ENCODE measurements at places on chromosomes 5 and 9. TPM values are rescaled to one million over a fixed set of nuclear protein-coding genes. Genes with fewer than 3 reads are reported as not detected.

PLAC8L1 gene
- 0.31 TPM for total RNA-seq

DNA sequence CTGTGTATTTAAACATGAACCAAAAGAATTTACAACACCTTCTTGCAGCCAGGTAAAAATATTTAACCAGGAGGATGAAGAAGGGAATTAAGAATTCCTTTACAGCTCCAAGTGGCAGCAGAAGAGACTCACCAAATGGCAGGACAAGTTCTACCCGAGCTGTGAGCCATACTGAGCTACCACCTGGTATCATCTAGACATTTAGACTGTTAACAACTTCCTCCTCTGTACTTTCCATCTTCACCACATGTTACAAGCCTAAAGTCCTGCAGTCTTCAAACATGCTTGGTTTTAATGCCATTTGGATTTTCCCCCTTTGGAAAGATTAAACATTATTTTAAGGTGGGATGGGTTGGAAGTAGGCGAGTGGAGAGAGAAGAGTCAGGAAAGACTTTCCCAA lies 190.2 kb downstream of the TRPM6 start:
- no peak for DNase-seq

GRCh38 chr5:57859626-57860025 lies 377.0 kb upstream of the ACTBL2 start:
- no peak for DNase-seq

DNA sequence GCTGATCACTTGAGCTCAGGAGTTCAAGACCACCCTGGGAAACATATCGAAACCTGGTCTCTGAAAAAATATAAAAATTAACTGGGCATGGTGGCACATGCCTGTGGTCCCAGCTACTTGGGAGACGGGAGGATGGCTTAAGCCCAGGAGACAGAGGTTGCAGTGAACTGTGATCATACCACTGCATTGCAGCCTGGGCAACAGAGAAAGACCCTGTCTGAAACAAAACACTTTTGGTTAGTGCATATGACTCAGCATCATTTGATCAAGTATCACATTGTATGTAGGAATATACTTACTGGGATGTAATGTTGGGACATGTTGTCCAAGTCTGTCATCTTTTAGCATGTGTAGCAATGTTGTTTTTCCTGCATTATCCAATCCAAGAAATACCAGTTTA lies 12.0 kb downstream of the SAR1B start:
- DNase-seq, result no peak

DNA sequence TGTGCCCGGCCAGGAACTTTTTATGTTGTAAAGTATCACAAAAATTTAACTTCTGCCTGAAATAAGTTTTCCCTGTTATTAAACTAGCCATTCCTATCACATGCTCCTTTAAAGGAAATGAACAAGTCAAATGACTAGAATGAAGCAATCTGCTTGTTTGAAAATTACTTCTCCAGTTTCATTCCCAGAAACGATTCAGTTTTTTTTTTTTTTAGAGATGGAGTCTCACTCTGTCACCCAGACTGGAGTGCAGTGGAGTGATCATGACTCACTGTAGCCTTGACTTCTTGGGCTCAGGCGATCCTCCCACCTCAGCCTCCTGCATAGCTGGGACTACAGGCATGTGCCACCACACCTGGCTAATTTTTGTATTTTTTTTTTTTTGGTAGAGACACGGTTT lies 13.3 kb upstream of the GNG10 start:
- no peak for DNase-seq

DNA sequence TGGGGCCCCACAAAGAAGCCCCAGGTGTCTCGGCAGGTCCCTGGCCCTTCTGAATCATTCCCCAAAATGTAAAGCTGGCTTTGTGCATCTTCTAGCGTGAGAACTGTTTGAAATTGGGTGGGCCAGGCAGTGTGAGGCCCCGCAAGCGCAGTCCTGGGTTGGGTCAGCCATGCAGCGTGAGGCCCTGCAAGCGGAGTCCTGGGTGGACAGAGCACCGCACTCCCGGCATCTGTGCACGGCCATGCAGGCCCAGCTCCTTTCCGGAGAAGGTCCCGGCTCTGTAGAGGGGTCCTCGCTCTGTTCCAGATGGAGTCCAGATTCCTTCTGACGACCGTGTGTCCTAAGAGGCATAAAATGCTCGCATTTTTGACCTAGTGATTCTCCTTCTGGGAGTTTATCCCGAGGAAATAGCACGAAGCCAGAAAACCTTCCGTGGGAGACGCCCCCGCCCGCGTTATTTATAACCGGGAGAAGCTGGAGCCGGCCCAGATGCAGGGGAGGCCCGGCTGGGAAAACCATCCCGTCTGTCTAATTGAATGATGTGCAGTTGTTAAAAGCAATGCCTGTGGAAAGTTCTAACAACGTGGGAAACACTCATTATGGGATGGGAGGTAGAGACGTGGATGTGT lies 19.4 kb upstream of the NOTCH1 start:
- DNase-seq, result no peak

GRCh38 chr9:117081641-117082317 lies 333.1 kb downstream of the ASTN2 start:
- no peak for DNase-seq

DNA sequence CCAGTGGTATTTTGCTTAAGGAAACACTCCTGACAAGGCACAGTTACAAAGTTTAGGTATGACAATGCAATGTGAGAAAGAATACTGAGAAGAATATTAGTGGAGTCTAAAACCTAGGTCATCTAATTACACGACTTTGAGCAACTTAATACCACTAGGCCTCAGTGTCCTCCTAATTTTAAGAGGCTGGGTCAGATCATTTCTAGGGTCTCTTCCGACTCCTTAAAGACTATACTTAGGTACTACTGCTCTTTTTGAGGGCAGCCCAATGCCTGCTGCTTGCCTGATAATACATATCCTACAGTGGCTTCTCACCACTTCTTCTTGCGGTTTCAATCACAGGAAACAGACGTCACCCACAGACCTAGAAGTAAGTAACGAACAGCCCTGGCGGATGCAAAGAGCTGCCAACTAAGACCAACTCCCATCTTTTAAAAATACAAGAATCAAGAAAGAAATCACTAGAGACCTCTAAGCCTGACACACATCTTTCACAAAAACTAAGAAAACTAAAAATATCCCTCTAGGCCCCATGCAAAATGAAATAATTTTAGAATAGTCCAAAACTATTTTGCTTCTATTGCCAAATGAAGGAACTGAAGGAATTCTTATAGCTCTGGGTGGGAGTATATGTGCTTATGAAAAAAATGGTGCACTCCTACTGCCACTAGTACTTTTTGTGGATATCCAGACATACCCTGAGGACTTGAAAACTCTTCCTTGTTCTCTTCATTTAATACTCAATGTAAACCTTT lies 13.1 kb downstream of the DIAPH1 start:
- no peak for DNase-seq

DNA sequence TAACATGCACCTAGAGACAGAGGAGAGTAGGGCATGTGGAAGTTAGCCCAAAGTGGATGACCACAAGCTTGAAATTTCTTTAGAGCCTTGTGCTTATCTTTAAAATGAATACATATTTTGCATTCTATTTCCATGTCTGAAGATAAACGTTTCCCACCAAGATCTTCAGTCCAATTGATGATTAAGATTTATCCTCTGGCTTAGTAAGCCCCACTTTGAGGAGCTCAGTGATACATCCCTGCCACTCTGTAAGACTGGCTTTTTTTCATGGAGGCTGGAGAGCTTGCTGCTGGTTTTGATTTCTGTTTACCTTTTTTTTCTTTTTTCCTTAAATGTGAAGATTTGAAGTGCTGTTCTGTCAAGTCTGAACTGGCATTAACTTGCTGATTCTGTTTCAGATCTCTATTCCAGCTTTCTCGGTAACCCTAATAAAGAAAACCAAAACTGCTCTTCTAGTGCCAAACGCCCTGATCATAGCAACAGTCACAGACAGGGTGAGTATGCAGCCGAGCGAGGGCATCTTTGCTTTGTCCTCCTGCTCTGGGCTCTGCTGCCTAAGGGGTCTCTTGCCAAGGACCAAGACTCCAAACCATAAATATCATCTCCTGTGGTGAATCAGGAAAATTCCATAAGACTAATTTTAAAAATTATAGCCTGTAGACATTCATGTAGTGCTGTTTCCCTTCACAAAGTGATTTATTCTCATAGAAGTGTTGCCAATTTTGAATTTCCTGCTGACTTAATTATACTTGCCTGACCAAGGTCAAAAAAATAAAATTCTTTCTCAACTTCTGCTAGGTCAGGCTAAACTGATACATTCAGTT lies 54.3 kb downstream of the GRAMD2B start:
- DNase-seq, result no peak

PCAT7 gene
- 0.23 TPM for total RNA-seq

BAAT gene
- 1.7 TPM for total RNA-seq

- DNase-seq, result no peak
Observed at GRCh38 chr5:179318221-179318955, 26.9 kb downstream of the ADAMTS2 start.

PCDHB4 gene
- 4.0 TPM for total RNA-seq

DNA sequence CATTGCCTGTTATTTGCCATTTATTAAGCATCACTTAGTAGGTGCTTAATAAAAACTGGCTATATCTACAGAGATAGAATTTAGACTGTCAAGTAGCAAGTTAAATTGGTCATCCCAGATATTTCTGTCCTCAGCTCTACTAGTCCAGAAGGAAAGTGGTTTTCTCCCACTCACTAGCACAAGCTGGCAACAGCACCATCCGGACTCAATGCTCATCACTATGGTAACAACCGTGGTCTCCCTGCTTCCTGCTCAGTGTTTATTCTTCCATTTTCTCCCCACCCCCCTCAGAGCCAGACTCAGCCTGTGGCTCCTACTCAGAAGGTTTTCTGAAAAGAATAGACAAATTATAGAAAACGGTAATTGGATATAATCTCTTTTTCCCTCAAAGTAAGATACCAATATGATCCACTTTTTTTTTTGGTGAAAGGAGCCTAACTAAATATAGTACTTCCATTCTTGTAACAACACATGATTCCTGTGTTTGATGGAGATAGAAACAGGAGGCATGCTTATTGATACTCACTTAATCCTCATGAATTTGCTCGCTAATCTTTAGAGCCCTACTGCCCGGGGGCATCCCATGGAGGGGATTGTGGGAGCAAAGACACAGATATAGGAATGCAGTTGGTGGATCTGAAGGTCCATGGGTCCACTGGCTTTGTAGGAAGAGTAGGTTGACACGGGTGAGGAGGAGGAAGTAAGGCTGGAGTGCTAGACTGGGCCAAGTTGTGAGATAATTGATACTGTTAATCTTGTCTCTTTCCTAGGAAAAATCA lies 191.4 kb downstream of the MAN2A1 start:
- no peak for DNase-seq

- no peak for DNase-seq
Observed at GRCh38 chr9:124662561-124662960, 108.5 kb downstream of the NR6A1 start.

LMX1B gene
- total RNA-seq, result 0.69 TPM

DNA sequence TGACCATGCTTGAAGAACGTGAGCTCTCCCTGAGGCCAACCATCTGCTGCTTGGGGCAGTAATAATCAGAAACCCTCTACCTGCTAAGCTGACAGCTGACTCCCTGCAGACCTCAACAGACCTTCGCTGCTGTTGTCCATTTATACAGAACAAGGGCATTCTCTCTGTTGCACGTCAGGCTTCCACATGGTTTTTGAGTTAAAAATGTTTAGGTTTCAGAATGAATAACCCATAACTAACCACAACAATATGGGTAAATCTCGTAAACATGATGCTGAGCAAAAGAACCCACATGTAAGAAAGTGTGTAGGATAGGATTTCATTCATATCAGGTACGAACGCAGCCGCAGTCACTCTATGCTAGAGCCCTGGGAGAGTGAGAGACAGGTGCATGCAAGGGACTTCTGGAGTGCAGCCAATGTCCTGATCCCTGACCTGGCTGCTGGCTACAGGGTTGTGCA lies 348.5 kb downstream of the MED10 start:
- DNase-seq, result no peak

- no peak for DNase-seq
Observed at GRCh38 chr5:160694896-160695295, 157.1 kb downstream of the ATP10B start.

SLC34A1 gene
- not detected for total RNA-seq

GRCh38 chr5:152146566-152146965 lies 221.9 kb upstream of the GLRA1 start:
- DNase-seq, result no peak

DNA sequence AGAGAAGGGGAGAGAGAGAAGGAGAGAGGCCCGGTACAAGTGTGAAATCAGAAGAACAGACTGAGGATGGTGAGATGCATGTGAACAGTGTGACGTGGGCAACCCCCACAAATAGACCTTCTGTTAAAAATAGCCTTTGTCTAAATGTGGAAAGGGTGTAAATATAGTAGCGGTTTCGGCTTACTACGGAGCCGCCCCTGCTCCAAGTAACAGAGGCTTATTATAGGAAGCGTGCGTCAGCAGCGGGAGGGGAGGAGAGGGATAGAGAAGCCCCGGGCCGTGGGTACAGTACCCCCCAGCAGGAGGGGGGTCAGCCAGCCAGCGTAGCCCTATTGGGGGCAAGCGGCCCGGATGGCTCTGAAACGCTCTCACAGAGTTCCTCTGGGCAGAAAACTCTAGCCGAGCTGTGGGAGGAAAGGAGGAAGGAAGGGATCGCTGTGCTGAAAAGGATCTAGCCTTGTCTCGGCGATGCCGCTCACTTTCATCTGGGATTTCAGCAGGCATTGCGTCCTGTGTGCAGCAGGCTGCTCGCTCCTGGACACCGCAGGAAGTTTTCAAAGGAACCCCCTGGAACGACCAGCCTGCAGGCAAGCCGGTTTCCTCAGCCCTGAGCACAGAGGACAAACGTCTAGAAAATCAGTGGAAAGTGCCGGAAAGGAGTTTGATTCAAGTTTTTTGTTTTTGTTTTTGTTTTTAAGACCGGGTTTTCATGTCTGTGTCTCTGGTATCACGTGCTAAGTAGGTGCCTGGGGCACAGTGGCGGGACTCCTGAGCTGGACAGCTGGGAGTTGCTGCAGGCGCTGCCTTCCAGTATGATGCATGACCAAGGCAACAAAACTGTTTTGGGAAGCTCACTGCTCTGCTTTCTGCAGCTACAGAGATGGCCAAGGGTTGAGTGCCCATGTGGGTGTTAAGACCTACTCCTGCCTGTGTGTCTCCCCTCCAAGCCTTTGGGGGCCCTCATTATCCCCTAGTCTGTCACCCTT lies 146.6 kb downstream of the SEC61B start:
- no peak for DNase-seq

DNA sequence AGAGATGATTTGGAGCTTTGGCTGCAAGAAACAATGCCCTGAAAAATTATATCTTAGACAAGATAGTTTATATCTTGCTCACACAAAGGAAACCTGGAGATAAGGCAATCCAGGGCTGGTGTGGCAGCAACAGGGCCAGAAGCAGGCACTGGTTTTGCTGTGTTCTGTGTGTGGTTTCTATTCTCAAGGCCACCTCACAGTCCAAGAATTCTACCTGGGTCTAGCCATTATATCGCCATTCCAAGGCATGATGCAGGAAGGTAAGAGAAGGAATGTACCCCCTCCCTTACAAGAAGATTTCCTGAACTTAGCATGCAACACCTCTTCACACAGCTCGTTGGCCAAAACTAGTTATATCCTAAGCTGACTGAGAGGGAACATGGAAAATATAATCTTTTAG lies 74.5 kb upstream of the MEGF10 start:
- DNase-seq, result no peak

- no peak for DNase-seq
Observed at GRCh38 chr5:141769671-141770070, 87.6 kb upstream of the ARAP3 start.

GRCh38 chr9:134336924-134337323 lies 10.7 kb downstream of the RXRA start:
- no peak for DNase-seq

GRCh38 chr5:66986534-66986933 lies 210.1 kb downstream of the CD180 start:
- DNase-seq, result no peak

- no peak for DNase-seq
Observed at GRCh38 chr5:125411071-125411743, 664.8 kb upstream of the ZNF608 start.
